ENCODE measurements at places on chromosomes 7 and 10. TPM values are rescaled to one million over a fixed set of nuclear protein-coding genes. Genes with fewer than 3 reads are reported as not detected.
A peak's percentile ranks its signal among the peaks of the same experiment; 100 is the strongest.

GRCh38 chr7:112782498-112782897 is 7.7 kb downstream of the TMEM168 start:
- no peak for DNase-seq

- no peak for DNase-seq
These were observed 536.0 kb upstream of the GALNT17 start for GRCh38 chr7:70595755-70596597.

DNA sequence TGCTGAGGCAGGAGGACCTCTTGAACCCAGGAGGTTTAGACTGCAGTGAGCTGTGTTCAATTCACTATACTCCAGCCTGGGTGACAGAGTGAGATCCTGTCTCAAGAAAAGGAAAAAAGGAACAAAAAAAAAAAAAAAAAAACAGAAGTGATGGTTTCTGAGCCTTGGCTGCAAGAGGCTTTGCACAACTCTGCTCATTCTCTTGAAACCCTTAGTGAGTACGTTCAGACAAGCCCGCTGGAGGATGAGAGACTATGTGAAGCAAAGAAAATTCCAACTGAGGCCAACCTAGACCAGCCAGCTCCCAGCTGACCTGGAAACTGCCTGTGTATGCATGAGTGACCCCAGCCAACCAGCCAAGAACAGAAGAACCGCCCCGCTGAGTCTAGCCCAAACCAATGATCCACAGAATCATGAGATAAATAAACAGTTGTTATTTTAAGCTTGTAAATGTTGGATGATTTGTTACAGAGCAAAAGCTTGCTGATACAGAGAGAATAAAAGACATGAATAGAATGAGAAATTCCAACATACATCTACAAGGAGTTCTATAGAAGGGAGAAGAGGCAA is 50.6 kb upstream of the FZD9 start:
- DNase-seq = no peak

- no peak for DNase-seq
These were observed 83.1 kb upstream of the MPP7 start for GRCh38 chr10:28385748-28386502.

DNA sequence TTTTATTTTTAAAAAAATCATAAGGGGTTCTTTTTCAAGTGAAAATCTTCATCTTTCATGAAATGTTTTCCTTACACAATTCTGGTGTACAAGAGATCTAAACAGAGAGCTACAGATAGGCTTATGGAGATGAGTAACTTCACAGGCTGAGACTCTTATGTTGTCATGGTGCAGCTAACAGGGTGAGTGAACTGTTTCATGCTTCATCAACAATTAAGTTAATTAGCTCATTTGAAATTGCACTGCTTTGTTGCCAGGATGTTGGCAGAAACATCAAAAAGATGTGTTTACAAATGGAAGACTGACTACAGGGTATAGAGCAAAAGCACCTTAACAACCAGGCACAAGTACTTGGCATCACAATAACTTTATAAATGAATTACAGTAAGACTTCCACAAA is 230.8 kb downstream of the FOXP2 start:
- DNase-seq = no peak

DNA sequence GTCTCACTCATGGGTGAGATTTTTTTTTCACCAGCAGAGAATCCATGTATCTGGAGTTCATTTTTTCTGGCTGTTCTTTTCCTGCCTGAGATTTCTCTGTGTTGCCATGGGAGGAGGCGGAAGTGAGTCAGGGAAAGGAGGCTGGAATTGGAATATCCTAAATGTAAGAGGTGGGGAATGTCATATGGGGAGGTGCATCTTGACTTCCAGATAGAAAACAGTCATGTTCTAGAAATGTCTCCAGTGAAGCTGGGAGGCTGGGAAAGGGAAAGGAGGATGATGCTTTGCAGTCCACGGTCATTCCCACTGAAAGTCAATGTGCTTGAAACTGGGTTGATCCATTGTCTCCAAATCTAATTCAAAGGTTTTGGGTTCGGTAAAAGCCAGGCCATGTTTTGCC is 39.7 kb upstream of the HPS1 start:
- no peak for DNase-seq

DNA sequence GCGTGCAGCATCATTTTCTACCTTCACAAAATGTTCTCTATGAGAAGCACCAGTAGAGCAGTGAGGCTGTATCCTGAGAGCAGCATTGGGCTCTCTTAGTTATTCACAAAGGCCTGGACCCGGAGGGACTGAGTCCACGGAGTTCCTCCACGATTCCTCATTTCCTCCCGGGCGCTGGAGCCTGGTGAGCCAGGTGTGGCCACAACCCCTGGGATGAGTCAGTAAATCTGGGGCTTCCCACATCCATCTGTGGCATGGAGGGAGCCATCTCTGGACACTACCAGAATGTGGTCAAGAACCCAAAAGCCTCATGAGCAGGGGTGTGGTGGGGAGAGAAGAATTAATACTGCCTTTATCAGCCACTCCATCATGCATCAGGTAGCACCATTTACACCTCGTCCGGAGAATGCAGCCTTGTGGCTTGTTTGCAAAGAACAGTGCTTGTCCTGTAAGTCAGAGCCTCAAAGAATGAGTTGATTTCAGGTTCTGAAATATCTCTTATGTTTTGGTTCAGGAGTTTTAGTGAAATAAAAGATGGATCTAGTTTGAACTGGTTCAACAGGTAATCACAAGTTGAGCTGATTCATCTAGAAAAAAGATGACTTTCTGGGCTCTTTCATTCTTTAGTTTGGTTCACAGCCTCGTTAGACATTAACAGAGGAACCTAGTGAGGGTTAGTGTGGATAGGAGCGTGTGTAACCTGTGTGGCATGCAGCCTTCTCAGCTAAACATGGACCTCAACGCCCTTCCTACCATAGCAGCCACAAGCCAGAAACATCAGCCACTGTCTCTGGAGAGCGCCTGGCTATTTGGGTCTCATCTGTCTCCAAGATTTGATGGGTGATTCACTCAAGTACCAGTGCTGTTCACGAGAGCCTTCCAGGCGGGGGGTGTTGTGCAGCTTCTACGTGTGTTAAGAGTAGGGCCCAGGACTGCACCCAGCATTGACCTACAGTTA is 95.2 kb downstream of the WDR37 start:
- no peak for DNase-seq

- DNase-seq = no peak
These were observed 31.4 kb upstream of the AQP1 start for GRCh38 chr7:30880125-30880720.

DNA sequence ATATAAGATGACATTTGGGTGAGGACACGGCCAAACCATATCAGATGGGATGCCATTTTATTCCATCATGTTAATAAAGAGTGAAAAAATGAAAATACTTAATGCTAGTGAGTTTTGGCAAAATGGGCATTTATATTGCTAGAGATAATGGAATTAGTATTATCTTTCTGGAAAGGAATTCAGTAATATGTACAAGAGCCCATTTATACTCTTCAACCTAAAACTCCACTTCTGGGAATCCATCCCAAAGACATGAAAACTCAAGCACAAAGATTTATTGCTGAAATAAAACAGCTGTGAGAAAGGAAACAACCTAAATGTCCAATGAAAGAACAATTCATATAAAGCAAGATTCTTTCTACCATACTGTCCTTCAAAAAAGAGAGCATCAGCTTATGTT is 96.0 kb upstream of the TMEM168 start:
- no peak for DNase-seq

DNA sequence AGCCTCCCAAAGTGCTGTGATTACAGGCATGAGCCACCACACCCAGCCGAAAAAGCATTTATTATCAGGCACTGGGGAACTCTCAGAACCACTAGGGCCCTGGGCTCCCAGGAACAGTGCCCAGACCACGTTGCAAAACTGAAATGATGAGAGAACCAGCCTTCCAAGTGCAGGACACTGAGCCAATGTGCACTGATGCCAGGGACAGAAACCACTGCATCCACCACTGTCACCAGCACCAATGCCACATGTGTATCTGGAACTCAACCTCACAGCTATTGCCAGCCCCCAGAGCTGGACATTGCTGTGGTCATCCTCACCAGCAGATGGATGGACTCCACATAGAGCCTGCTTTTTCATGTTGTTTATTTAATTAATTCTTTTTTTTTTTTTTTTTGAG is 28.2 kb upstream of the TPST1 start:
- no peak for DNase-seq

DNA sequence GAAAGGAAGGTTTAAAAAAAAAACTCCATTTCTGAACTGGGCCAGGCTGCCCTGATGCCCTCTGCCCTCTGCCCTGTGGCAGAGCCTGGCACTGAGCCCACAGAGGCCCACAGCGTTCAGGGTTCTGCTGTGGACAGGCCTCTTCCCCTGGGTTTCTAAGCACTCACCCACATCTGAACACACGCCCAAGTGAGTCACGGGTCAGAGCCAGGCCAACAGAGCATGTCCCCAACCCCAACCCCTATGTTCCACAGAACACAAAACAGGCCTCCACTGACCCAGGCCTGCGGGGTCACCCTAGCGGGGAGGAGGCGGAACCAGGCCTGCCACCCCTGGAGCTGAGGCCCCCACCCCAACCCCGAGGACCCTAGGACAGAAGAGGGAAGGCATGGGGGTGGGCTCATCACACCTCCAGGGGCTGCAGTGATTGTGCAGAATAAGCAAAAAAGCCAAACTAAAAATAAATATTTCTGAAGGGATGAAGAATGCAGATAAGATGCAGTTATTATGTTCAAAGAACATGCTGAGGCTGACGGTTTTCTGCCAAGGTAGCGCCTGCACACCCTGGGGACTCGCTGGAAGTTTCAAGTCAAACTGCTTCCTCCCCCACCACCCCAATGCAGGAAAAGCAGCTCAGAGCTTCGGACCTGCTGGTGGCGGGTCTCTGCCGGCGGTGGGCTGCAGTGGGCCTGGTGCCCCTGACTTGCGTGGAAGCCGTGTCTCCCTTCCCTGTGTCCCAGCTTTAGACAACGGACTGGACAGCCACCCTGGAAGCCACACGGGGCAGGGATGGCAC is 5.4 kb downstream of the WDR86 start:
- no peak for DNase-seq

GRCh38 chr7:124552217-124552616 is 213.4 kb downstream of the GPR37 start:
- DNase-seq = no peak

DNA sequence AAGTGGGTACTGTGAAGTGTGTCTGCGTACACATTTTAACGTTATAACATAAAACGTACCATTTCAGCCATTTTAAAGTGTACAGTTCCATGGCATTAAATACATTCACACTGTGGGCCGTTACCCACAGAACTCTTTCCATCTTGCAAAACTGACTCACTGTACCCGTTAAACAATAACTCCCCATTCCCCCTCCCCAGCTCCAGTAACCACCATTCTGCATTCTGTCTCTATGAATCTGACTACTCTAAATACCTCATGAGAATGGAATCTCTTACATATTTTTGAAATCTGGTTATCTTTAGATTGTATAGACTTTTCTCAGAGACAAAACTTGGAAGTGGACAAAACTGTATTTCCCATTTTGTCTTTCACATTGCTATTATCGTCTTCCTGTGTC is 9.3 kb downstream of the ARL3 start:
- DNase-seq = no peak

- peak; percentile 69 for DNase-seq
These were observed 820 bp upstream of the NRG3 start for GRCh38 chr10:81873932-81874816.

GRCh38 chr10:58674251-58674650 is 161.6 kb downstream of the BICC1 start:
- no peak for DNase-seq

GRCh38 chr7:55044791-55045190 is 26.0 kb downstream of the EGFR start:
- no peak for DNase-seq

- DNase-seq = no peak
These were observed 28.2 kb downstream of the SEMA3C start for GRCh38 chr7:80890426-80891258.

- DNase-seq = peak; percentile 88
These were observed at the start of gene TRIL for GRCh38 chr7:28958235-28958979. TRIL (minus strand) TSS chr7:28958330; CDS start chr7:28958046, 284 bp downstream.

DNA sequence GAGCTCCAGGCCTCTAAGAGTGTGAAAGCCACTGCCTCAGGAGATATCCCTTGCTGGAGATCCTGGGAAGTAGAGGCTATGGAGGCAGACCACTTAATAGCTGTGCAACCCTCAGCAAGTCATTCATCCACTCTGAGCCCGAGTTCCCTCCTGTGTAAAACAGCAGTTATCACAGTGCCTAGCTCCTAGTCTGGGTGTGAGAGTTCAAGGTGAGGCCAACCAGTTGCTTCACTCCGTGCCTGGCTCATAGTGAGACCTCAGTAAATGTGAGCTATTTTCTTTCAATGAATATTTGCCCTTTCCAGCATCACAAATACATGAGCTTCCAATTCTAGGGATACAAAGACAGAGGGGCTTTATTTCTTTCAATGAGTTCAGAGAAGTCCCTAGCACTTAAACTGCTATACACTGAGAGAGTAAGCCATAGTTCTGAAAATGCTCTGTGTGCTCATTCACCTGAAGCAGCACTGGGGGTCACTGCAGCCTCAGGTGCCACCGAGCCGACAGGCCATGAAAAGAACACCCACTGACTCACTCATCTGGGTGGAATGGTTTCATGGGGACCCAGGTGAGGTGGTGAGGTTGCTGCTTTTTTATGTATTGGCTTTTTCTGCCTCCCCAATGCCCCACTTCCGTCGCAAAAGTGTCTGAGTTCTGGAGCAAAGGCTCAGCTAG is 259.8 kb downstream of the KCNMA1 start:
- DNase-seq = no peak

- no peak for DNase-seq
These were observed 23.2 kb upstream of the ICA1 start for GRCh38 chr7:8285155-8285554.

DNA sequence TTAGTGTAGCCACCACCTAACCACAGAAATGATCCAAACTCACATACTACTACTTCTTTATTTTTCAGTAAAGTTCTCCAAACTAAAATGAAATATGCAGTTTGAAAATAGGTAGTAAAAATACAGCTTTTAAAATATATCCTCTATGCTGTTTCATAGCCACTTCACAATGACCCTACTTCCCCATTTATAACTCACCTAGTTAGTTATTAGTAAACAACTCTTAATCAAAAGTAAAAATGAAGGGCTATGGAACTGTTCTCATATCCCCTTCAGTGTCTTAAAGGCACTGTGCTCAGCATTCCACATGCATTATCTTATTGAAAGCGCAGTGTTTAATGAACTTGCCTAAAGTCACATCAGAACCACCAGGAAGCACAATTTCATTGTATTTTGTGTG is 43.5 kb downstream of the KMT2C start:
- DNase-seq = no peak

- DNase-seq = no peak
These were observed 89.0 kb upstream of the PPP2R2D start for GRCh38 chr10:131811630-131812403.

CYP26C1 gene
- polyA plus RNA-seq = not detected

GSAP gene
- polyA plus RNA-seq = 5.0 TPM

ZNF679 gene
- polyA plus RNA-seq = not detected

SPDYE8 gene
- polyA plus RNA-seq = 0.41 TPM

SEMA4G gene
- 7.3 TPM for polyA plus RNA-seq

CUBN gene
- 3.3 TPM for polyA plus RNA-seq

All from hindlimb muscle (tissue), 1 donor.